ENCODE measurements at places on chromosomes 3 and 15. TPM values are rescaled to one million over a fixed set of nuclear protein-coding genes. Genes with fewer than 3 reads are reported as not detected.

DNA sequence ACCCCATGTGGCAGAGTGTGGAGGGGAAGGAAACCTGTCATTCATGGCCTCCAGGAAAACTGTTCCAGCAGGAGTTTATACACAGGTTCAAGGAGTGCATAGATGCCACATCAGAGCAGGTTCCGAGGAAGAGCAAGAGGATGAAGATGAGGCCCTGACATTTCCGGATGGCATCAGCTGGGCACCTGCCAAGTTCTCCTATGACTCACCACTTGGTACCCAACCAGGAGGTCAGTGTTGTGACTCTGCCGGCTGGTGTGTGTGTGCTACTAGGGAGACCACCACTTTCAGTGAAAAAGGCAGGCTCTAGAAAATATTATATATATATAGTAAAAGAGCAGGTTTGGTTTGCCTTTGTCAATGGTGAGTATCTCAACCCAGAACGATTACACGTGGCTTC, 69.3 kb downstream of the NTRK3 start:
- DNase-seq, result no peak

- DNase-seq, result no peak
Observed at GRCh38 chr3:159451067-159451466, 537.6 kb upstream of the IL12A start.

GRCh38 chr3:69142090-69142489, 19.7 kb upstream of the LMOD3 start:
- DNase-seq, result no peak

DNA sequence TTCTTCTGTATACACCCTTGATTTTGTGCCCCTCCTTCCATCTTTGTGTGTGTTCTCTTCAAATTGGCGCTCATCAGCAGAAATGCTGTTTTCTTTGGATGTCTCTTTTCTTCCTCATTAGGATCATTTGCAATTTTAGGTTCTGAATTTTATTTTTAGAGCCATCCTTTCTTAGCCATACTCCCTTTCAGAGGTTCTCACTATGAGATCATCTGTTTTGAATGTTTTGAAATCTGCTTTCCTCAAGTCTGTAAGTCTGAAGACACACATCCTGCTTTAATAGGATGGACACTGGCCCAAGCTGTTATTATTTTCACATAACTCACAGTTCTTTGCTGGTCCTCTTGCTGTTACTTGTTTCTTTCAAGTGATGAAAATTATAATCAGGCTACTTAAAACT, 124.8 kb downstream of the BDH1 start:
- DNase-seq, result no peak

DNA sequence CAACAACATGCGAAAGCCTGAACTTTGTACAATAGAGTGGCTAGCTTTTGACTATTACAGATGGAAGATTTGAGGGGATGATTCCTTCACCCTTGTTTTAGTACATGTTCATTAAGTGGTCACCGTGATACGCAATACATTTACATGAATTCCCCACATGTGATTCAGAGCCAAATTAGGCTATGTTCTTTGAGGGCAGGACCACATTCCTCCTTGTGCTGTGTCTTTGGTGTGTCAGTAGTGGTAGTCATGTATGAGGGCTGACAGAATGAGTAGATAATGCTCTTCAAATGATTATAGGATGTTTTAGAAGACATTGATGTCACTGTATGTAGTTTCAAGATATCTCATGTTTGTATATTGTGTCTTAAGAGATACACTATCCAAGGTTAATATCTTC, 12.1 kb downstream of the PTPRG start:
- no peak for DNase-seq

DNA sequence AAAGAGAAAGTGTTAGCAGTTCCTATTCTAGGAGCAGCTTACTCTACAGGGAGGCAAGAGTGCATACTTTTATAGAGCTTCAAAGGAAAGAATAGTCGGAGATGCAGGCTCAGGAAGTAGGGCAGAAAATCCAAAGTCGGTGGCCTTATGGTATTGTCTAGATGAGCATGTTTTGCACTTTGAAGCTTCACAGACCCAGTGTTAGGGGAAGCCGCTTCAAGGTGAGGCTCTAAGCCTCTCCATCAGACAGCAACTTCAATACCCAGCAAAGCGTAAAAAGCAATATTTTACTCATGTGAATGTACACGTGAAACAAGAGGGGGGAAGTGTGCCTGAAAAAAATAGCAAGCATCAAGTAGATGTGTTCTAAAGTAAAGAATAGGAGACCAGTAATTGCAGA, 125.6 kb upstream of the RASGRP1 start:
- DNase-seq, result no peak

DNA sequence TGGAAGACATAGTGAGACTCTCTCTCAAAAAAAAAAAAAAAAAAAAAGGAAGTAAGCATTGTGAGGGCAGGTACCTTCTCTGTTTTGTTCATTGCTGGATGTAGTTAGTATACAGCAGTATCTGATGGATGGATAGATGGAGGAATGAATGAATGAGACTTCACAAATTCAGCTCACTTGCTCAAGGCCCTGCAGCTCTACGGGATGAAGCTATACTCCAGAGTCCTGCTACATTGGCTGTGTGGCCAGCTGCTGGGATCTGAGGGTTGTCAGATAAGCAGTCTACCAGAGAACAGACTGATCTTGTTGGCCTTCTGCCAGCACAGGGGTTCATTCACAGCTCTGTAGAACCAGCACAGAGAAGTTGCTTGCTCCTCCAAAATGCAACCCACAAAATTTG, 35.0 kb downstream of the MLH1 start:
- DNase-seq, result no peak

- no peak for DNase-seq
Observed at GRCh38 chr3:140850210-140850955, 91.3 kb upstream of the SLC25A36 start.

DNA sequence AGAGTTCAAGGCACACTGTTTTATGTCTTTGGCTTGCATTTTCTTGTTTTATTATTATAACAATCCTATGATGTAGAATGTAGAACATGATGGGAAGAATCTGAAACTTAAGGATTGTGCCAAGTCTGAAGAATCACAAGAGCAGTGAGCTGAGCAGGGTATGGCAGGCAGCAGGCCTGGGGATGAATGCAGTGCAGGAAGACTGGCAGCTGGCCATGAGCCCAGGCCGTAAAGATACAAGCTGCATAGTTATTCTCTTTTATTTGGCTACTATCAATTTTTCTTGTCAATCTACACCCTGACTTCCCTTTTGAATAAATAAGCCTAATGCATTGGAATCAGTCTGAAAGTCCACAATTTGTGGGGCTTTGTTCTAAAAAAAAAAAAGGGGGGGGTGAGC, 89.6 kb upstream of the ARPP21 start:
- DNase-seq, result no peak

DNA sequence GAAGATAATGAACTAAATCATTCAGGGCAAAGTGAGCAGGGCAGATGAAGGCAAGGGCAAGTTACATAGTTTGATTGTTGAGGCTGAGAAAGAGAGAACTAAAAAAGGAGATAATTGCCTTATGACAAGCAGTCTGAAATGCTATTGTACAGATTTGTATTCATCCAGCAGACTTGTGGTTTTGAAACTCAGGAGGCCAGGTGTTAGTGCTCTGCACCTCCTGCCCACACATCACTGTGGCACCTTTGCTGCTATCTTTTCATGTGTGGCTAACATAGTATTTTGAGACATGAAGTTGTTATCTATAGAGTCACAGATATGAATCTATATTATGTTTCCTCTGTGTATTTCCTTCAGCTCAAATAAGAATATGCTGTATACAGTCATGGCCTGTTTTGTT, 24.3 kb upstream of the SUCLG2 start:
- no peak for DNase-seq

GRCh38 chr15:100765467-100766241, 114.0 kb upstream of the ALDH1A3 start:
- no peak for DNase-seq

GRCh38 chr3:81838457-81838856, 77.0 kb upstream of the GBE1 start:
- no peak for DNase-seq

DNA sequence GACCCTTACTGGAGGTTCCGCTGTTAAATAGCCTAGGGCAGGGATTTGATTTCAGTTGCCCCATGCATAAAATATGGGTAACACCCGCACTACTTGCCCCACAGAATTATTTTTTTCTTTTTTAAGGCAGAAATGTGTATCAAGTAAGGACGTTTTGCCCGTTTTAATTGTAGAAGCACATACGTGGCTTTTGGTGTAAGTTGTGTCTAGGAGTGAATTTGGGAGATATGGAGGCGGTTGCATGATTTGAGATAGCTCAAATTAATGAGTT, 636 bp upstream of the LRRC58 start:
- no peak for DNase-seq

GRCh38 chr15:39110746-39111145, 470.1 kb upstream of the THBS1 start:
- DNase-seq, result no peak

DNA sequence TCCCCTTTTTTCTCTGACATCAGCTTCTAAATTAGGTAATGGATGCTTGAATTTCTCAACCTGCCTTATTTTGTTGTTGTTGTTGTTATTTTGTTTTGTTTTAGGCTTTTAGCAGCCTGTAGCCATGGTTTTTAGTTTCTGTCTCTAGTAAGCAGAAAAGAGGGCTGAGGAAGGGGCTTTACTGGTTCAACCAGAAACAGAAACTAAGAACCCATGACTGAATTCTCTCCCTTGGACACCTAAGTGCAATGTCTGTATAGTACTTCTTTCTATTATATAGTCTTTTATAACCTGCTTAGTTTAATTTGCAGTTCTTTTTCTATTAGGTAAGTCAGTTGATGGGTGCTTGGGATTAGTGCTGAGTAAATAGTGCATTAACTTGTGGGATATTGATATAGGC, 129.0 kb downstream of the BBX start:
- no peak for DNase-seq

DNA sequence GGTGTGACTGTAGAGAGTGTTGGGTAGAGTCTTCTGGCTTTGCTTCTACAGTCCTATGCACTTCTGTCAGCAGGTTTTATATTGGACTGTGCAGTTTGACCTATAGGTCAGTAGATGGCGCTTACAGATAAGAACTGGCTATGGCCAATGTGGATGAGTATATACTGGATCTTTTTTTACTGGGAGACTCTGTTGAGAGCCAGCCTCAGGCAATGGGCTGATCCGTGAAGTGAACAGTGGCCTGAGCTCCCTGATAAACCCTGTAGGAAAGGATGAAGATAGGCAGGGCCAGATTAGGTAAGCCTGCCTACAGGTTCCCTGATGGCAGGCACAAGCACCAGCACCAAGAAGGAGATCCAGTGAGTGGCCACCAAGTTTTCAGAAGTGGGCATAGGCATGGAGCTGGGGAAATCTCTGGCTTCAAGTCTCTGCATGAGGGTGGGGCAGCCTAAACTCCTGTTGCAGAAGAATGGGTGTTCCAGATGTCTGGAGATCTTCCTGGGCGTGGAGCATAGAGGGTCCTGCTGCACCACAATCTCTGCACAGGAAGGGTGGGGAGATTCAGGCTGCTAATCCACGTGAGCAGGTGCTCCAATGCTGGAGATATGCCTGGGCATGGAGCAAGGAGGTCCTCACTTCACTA, 326.0 kb upstream of the SGO1 start:
- peak; percentile 19 for DNase-seq

- peak; percentile 63 for DNase-seq
Observed at GRCh38 chr15:91263632-91264531, 163.8 kb downstream of the SV2B start.

GRCh38 chr3:46871222-46871621, 6.3 kb upstream of the PTH1R start:
- no peak for DNase-seq

DNA sequence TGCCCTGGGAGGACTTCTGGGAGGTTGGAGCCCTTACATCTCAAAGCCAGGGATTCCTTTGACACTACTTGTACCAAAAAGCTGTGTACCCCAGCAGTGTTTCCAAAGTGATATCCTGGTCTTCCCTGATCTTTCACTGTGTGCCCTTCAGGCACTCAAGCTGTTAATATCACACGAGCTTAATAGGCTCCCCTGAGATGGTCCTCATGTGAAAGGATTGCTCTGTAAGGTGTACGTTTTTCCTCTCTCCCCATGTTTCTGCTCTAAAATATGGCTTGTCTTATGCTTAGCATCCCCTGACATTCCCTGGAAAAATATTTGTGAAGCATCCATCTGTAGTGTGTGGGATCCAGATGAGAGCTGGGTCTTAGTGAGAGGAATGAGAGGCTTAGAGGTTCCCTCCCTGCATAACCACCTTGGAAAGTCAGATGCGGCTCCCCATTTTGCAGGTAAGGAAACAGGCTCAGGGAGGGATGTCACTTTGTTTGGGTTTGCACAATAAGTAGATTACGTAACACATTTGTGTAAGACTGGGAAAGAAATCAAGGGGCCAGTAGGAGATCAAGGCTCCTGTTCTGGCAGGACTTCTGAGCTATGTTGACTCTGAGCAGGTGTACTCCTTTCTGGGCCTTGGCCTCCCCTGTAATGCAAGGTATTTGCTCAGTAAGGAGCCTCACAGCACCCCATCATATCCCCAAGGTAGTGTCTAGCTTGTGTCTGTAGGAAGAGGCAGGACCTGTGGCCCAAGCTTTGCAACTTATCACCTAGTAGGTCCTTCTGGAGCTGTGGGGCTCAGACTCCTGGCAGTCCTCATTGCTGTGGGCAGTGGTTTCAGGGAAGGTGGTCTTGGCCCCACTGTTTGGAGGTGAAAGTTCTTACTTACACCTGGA, 667 bp upstream of the ACOX2 start:
- DNase-seq, result no peak

DNA sequence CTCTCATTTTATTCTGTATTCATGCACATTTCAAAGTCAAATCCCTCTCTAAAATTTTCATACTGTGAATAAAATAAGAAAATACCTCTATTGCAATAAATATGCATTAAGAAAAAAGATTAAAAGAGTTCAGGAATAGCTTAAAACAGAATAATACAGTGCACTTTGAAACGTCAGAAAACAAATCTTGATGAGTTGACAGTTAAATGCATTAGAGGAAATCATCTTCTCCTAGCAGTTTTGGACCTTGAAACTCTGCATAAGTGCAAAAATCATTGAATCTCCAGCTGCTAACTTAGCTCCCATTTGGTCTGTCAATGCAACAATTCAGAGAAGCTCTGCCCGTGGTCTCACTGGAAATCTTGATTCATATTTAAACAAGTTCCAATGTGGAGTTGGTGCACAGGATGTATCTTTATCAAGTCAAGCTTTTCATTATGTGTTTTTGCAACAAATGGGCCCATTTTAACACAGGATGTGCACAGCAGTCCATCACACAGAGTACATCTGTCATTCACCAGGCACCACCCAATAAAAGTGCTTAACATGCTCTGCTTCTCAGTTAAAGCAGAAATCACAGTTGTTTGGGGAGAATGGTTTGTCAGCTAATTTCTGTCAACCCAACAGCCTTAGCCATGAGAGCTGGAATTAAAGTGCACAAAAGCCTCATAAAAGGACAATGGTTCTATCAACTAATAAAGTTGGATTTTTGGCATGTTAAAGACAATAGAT, 98.8 kb upstream of the ARRDC4 start:
- no peak for DNase-seq

GRCh38 chr3:179671747-179672242, 19.0 kb downstream of the USP13 start:
- DNase-seq, result no peak

GRCh38 chr3:140370686-140371085, 307.2 kb upstream of the TRIM42 start:
- DNase-seq, result no peak

GRCh38 chr15:79437275-79438000, 5.3 kb downstream of the MINAR1 start:
- DNase-seq, result no peak

Gene PRTG
- total RNA-seq, result 10.1 TPM

Gene RPSA
- 2,720 TPM for total RNA-seq

Gene SLC28A1
- not detected for total RNA-seq

Gene NR2E3
- total RNA-seq, result not detected

Gene STX19
- total RNA-seq, result not detected

Gene HIGD2B
- total RNA-seq, result not detected

Gene LTK
- total RNA-seq, result 0.69 TPM

Gene RPUSD2
- 10.1 TPM for total RNA-seq

Gene SCAMP5
- 19.5 TPM for total RNA-seq

Gene CCRL2
- not detected for total RNA-seq

All from epithelial cell of proximal tubule (primary cell).